ENCODE measurements at places on chromosomes 12 and 14.

DNA sequence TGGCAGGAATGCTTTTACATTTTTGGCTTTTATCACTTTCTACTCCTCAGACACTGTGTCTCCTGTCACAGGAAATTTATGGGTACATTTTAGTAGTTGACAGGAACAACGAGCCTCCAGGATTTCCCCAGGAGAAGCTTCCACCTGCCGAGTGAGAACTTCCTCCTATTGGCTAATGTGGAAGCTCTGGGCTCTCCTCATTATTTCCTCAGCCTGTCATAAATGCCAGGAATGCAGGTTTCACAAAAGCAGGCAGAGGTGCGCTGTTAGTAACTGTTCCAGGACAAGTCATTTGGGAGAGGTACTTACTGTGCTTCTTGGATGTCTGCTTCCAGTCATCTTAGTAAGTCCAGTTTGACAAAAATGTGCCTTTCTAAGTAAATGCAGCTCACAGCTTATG, 19.1 kb upstream of the DCP1B start:
- no peak for DNase-seq

- no peak for DNase-seq
These were observed 42.1 kb downstream of the LIMA1 start for GRCh38 chr12:50241178-50241577.

- no peak for DNase-seq
These were observed 206.7 kb downstream of the KIF21A start for GRCh38 chr12:39235990-39236767.

GRCh38 chr12:69368171-69368570, 8.6 kb downstream of the YEATS4 start:
- no peak for DNase-seq
